Mammary epithelial cell (primary cell): ENCODE measurements at places on chromosomes 16 and 17.

- DNase-seq, result no peak
Observed at GRCh38 chr16:89193576-89194293, 6.6 kb downstream of the SLC22A31 start.

- no peak for DNase-seq
Observed at GRCh38 chr17:82947051-82947991, 107.5 kb upstream of the ZNF750 start.

DNA sequence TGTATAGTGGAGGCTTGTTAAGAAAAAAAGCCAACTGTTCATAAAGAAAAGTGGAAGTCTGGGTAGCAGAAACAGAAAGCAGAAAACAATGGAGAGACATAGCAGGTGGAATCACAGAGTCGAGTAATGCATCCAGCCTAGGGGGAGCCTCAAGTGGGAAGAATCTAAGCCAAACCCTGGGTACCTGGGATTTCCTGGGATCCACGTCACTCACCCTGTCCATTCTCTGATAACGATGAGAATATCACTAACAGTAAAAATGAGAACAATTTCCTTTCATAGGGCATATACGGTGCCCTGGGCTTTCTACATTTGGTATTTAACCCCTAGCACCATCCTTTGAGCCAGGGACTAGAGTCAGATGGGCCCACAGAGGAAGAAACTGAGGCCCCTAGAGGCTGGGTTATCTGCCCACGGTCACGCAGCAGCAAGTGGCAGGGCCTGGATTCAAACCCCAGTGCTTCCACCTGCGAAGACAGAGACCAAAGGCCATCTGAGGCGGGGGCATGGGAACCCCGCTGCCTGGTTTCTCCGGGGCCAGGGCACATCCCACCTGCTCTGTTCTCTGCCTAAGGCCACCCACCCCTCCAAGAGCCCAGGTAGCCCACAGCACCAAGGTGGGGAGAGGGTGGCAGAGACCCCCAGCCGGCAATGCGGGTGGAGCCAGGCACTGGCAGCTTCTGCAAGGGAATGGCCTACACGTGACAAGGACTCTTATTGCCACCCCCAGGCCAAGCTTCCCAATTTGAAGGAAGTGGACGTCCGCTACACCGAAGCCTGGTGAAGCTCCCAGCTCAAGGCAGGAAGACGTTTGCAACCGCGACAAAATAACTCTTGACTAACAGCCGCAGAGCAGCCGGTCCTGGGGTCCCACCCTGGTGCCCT, 69.8 kb upstream of the PLCG2 start:
- no peak for DNase-seq

DNA sequence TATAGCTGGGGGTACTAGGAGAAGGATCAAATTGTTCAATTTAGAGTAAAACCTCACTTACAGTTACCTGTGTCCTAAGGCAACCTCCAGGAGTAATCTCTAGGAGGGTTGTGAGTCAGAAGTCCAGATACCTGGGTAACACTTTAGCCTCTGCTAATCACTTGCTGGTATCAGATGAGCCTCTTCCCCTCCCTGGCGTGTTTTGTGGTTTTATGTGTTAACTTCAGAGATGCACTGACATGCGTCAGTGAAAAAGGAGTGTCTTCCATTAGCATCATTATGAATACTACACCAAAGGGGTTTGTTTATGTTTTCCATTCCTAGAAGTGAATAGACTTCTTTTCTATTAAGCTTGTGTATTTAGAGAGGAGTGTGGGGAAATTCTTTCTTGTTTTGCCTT, 208.2 kb downstream of the FTO start:
- DNase-seq, result peak; percentile 89

GRCh38 chr17:46167267-46167666, 26.0 kb downstream of the KANSL1 start:
- DNase-seq, result no peak

GRCh38 chr16:19315889-19316433, 30.4 kb downstream of the CLEC19A start:
- DNase-seq, result no peak

DNA sequence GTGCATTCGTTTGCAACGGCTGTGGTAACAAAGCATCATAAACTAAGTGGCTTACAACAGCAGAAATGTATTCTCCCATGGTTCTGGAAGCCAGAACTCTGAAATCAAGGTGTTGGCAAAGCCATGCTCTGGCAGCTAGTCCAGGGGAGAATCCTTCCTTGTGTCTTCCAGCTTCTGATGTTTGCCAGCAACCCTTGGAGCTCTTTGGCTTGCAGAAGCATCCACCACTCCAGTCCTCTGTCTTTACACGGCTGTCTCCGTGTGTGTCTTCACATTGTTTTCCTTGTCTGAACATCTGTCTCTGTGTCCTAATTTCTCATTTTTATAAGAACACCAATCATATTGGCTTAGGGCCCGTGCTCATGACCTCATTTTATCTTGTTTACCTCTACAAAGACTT, 265.3 kb upstream of the HSBP1 start:
- DNase-seq, result no peak

DNA sequence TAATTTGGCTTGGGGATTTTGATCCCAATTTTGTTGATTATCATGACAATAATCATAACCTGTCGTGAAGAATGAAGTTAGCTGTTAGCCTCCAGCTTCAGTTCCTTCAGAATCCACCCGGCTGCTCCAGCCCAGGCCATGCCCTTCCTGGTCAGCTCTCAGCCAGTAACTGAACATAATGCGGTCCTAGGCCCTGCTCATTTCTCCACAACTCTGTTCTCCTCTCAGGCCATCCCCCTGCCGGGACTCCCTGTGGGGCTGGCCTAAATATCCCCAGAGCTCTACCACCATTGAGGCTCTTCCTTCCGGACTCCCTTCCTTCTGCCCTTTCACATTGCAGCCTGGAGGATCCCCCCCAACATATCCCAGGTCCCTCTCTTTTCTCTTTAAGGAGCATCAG, 833.4 kb upstream of the GOT2 start:
- no peak for DNase-seq

DNA sequence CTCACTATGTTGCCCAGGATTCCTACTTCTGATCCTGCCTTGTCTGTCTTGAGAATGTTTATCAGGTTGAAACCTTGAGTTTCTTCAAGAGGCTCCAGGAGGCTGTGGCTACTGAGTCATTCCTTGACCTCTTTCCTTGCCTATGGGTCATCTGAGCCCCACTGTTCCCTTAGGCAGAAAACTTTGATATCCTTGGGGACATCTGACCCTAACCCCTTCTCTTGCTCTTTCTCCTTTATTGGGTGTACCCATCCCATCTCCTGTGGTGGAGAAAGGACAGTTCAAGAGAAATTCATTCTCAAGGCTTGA, 12.5 kb downstream of the ARL4D start:
- no peak for DNase-seq

DNA sequence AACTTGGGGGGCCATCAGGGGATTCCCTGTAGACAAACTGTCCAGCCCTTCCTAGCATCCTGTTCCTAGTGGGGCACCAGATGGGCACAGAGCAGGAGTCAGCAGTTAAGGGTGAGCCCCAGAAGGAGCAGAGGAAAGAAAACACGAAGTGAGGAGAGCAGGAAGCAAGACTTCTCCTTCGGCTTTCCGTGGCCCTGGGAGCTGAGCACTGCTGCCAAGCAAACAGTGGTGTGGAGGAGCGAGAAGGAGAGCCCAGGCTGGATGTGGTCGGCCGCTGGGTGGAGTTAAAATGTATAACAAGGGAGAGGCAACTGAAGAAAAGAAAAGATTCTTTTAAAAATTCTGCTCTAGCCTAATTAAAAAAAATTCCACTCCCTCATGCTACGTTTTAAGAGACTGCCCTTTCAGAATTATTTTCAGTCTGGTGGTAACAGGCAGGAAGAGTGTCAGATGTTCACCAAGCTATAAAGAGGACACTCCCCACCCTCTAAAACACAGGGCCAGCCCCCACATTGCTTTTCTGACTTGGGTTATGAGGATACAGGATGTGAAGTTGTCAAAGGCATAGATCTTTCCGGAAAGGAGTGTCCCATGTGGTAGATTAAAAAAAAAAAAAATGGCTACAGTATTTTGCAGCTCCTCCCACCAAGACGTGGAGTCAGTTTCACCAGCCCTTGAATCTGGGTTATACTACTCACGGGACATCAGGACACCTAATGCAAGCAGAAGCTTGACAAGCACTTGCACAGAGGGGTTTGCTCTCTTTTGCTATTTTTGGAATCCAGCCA, 74.9 kb upstream of the ZFHX3 start:
- no peak for DNase-seq

- DNase-seq, result no peak
Observed at GRCh38 chr16:46918905-46919792, 35.0 kb downstream of the GPT2 start.

DNA sequence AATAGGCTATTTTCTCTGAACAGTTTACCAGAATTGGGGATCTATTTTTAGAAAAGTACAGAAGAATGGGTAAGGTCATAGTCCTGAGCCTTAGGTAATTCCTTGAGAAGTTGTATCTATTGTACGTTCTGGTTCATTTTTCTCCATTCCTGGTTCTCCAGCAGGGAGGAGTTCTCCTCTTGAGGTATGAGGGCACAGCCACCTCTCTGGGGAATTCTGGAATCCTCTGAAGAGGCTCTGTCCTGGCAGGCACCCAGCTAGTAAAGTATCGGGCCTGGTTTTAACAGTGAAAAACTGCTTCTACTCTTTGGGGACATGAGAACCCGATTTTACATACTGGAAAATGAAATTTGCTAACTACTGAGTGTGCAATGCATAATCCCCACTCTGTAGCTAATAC, 19.6 kb upstream of the PMFBP1 start:
- DNase-seq, result no peak

GRCh38 chr17:29094101-29094708, 51.3 kb downstream of the PIPOX start:
- no peak for DNase-seq

DNA sequence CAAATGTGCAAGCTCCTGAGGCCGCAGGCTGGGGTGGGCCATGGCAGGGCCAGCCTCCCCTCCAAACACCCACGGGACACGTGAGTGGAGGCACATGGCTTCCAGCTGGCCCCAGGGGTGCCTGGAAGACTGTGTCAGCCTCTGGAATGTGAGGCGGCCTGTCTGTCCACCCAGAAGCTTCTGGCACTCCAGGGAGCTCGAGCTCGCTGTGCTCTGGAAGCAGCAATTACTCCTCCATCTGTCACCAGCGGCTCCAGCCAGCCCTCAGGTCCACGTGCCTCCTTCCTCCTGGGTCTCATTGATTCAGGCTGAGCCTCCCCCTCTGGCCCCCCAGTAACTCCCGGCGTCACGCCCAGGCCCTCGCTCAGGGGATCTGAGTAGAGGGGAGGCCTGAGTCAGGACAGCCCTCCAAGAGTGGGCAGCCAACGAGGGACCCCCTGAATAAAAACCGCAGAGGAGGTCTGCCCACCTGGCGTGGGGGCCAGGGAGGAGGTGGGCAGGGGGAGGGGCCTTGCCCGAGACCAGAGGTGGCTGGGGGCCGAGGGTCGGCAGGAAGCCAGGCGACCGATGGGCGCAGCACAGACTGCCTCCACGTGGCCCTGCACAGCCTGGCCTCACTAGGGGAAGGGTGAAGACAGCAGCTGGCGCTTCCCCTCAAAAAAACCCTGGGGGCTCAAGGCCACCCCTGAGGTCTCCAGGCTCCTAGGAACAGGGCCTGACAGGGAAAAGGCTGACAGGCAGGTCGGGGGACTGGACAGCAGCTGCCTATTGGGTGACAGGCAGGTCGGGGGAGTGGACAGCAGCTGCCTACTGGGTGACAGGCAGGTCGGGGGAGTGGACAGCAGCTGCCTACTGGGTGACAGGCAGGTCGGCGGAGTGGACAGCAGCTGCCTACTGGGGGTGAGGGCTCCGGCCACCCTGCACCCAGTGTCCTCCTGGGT, 11.9 kb downstream of the PIEZO1 start:
- peak; percentile 17 for DNase-seq

- DNase-seq, result no peak
Observed at GRCh38 chr16:7426161-7426560, 93.5 kb downstream of the RBFOX1 start.

DNA sequence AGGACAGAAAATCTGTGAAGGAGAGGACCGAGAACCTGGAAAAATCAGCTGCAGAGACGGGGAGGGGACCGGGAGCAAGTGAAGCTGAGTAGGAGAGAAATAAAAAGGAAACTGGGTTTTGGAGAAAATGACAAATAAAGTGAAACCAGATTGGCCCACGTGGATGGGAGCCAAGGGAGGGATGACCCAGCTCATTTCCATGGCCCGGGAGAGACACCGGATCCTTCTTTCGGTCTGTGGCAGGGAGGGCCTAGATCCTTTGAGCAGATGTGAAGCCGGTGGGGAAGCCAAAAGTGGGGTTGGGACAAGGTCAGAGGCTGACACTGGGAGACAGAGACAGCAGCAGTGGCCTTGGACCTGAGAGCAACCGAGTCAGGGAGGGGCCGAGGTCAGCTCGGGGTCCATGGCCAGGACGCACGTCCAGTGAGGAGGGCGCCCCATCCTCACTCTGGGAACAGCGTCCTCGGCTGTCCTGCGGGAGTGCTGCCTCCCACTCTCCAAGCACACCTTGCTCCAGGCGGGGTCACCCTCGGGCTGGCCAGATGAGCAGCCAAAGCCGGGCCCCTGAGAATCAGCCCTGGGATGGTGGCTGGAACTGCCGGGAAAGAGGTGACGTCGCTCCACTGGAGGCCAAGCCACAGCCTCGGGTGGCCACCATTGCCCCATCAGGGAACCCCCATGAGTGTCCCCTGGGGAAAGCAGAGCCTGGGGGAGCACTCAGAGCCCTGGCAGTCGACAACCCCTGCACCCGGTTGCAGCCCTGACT, 50.8 kb upstream of the CDR2 start:
- DNase-seq, result no peak

GRCh38 chr17:7574176-7574953, 5.1 kb upstream of the CD68 start:
- no peak for DNase-seq

- DNase-seq, result no peak
Observed at GRCh38 chr17:8621585-8621984, 8.9 kb downstream of the MYH10 start.

GRCh38 chr16:2919511-2920255, 8.0 kb downstream of the FLYWCH1 start:
- DNase-seq, result peak; percentile 47

DNA sequence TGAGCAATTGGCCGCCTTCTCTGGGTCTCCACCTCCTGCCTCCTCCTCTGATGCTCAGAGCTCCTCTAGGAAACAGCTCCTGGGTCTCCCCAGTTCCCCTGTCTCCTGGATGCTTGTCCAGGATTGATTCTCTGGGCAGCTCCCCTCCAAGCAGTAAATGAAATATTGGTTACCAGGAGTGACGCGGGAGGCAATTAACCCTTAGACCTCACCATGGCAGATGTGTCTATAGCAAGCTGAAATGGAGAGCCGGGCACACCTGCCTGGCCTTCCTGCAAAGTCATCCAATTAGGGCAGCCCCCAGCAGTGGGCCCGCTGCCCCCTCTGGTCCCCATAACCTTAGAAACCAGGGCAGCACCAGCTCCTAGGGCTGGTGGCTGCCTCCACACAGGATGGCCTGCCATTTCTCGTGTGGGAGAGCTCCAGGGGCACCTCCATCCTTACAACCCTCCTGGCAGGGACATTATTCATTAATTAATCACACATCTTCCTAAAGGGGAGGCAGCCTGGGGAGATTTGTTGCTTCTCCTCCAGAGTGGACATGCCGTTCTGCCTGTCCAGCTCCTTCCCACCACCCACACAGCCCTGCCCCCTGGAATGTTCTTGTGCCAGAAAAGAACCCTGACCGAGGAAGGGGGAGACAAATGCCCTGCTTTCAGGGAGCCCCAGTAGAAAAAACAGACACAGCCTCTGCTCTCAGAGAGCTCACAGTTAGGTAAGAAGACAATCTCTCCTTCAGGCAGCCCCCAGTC, 8.3 kb upstream of the KIF18B start:
- no peak for DNase-seq
